ENCODE measurements at places on chromosomes 5 and 9.

DNA sequence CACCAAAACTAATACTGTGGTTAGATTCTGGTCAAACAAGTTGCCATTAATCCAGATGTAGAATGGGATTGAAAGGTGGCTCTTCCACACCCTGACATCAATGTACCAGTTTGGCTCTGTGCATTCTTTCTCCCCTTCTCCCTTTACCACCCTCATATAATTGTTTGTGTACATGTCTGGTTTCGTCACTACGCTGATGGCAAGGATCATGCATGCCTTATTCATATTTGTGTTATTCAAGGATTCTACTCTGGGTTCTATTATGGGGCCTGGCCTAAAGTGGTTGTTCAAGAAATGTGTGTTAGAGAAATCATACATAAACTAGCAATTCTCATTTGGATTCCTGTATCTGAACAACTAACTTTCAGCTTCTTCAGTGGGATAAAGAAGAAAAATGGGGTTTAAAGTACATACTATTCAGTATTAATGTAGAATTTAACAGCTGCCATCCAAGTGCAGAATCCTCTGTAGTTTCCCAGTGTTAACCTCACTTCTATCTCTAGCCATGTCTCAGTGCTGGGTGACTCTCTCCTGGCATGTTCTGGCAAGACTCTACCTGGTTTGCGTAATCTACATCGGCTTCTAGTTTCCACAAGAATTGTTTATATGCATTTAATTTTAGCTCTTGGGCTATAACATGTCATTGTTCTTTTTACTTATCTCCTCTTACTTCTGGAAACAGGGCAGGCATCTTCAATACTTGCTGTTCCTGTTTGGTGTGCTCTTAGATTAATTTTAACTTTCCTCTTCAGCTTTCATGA, 27.9 kb upstream of the CDKN2B start:
- DNase-seq, result no peak

DNA sequence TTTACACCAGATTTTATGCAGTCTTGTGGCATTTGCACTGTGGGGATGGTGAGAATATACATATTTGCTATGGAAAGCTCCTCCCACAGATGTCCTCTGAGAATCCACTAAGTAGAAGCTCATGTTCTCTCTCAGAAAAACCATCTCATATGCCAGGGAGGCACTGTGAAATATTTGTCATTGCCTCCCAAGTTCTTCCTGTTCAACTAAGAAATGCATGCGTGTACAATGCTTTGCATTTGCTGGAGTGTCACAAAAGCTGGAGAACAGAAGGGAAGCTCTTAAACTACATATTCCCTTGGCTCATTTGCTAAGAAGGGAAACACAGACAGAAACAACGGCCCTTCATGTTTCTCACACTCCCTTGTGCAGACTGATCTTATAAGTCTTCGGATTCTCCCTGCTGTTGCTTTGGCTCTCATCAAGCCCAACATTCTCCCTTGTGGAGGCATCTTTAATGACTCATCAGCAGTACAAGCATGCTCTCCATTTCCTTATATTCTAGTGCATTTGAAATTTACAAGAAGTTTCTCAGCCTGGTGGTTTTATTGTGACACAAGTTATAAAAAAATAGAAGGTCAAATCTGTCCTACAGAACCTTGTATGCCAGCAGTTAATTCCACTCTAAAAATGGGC, 220.6 kb downstream of the TRIM36 start:
- no peak for DNase-seq

DNA sequence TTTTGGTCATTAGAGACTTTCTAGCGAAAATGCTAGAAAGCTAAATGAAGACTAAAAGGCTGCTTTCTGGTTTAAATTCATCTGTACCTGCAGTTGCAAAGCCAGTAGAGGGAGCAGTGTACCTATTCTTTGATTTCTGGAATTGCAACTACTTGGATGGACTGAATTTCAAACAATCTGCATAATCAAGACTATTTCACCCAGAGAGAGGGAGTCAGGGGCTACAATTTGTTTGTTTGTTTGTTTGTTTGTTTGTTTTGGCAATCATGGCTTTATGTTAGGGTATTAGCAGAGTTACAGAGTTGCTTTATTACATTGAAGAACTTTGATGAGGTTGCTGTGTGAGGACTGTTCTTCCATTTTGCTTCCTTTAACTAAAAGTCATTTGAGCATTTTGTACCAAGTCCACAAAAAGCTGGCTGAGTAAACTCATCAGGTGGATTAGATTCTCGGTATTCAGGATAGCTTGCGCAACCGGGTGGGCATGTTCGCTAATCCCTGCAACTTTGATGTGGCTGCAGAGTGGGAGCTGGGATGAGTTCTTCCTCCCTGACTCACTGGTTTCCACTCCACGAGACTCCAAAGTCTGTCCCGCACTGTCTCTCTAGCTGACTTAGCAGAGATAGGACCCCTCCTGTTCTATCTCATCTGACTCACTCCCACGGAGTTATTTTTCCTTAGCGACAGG, 80.0 kb upstream of the TUT7 start:
- DNase-seq, result peak; percentile 70

- peak; percentile 40 for DNase-seq
These were observed 354.3 kb upstream of the ACTBL2 start for GRCh38 chr5:57836921-57837320.

- no peak for DNase-seq
These were observed 227.0 kb downstream of the ELAVL2 start for GRCh38 chr9:23598994-23599393.

DNA sequence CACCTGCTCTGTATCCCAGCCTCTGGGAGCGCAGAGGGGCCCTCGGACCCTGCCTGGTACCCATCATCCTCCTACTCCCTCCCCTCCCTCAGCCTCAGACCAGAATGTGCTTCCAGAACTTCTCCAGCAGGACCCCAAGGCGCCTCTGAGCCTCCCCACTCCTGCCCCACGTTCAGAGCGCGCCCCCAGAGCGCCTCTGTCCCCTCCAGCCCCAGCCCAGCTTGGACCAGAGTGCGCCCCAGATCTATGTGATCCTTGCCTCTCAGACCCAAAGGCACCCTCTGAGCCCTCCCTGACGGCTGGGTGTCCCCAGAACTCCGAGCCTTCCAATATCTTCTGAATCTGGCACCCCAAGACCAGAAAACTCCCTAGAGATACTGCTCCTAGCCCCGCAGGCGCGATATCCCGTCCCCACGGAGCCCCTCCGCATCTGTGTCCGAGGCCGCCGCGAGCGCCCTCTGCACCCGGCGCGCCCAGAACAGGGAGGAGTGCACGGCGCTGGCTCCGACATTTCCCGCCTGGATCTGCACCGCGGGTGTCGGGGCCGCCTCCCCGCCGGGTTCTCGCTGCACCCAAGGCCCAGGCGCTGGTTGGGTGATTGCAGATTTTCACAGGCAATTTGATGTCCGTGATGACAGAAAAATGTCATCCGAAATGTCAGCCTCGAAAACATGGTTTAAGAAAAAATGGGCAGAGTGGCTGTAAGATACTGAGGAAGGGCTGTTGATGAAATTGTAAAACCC, 522 bp downstream of the BHMT start:
- DNase-seq, result no peak

DNA sequence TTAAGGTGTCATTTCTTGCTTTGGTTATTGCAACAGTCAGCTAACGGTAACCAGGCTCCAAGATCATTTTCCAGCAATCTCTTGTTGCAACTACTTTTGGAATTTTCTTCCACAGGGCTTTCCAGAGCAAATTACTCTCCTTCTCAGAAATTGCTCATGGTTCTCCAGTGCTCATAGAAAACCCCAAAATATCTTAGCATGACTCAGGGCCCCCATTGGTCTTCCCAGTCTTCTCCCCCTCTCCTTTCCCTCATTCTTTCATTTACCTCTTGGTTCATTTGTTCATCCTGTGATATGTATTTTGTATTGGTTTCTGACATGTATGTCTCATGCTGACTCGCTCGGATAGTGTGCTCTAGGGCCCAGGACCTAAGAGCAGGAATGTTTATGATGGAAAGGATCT, 35.6 kb downstream of the WWC1 start:
- no peak for DNase-seq

- DNase-seq, result peak; percentile 49
These were observed 93.2 kb downstream of the ZFAND5 start for GRCh38 chr9:72271613-72272478.

DNA sequence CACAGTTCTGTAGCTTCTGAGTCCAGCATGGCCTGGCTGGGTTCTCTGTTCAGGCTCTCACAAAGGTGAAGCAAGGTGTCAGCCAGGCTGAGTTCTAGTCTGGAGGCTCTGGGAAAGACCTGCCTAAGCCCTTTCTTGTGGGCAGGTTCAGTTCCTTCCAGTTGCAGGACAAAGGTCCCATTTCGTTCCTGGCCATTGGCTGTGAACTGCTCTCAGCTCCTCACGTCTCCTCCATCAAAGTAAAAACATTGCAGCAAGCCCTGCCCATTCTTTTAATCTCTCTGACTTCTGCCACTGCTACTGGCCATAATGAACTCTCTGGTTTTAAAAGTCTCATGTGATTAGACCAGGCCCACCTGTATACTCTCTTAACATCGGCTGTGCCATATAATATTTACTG, 61.6 kb upstream of the BARX1 start:
- no peak for DNase-seq

DNA sequence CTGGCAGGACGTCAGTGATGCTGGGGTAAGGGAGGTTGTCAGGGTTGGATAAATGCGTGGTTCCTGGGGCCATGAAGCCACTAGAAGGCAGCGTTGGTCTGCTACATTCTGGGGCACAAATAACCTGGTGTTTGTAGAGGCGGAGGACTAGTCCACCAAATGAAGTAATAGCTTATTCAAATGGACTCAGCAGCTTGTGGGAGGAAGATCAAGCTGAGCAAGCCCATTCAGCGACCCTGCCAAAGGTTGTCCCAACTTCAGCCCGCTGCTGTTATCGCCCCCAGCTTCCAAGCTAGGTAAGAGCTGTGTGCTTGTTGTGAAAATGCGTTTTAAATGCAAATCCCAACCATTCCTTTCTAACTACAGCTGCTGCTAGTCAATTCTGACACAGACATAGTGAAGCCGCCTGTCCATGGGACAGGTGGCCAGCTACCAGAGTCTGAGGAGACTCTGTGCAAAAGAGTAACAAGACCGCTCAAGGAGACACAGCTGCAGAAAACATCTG, 7.6 kb upstream of the FAM240B start:
- DNase-seq, result peak; percentile 19

GRCh38 chr9:120913647-120914264, 12.8 kb downstream of the TRAF1 start:
- no peak for DNase-seq

- DNase-seq, result peak; percentile 73
These were observed at the start of gene NRG2 for GRCh38 chr5:140042643-140043507. TSS of gene NRG2 (minus strand) at chr5:140043299.

- no peak for DNase-seq
These were observed 243.0 kb upstream of the PTPRD start for GRCh38 chr9:10855847-10856246.

DNA sequence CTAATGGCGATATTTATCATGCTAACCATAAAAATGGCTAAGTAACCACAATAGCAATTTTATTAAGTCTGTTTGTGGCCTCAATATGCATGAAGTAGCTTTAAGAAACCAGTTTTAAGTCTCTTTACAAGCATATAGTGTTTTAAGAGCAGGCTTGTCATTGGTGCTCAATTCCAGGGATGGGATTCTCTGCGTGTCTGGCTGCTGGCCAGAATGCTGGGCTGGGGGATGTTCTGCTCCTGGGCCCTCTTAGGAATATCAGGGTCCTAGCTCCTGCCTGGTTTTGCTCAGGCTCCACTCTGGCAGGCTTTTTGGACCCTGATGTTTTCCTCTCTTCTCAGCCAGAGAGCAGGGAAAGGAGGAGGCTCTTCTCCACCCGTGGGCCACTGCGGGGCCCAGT, 127.2 kb downstream of the PDE8B start:
- no peak for DNase-seq
